ENCODE measurements at places on chromosomes 5 and 9. TPM values are rescaled to one million over a fixed set of nuclear protein-coding genes. Genes with fewer than 3 reads are reported as not detected.

Gene PRUNE2
- 92.0 TPM for total RNA-seq

Gene OR1Q1
- total RNA-seq, result not detected

Gene ARHGEF37
- 21.8 TPM for total RNA-seq

Gene C5orf63
- 11.4 TPM for total RNA-seq

Gene WDR38
- total RNA-seq, result not detected

DNA sequence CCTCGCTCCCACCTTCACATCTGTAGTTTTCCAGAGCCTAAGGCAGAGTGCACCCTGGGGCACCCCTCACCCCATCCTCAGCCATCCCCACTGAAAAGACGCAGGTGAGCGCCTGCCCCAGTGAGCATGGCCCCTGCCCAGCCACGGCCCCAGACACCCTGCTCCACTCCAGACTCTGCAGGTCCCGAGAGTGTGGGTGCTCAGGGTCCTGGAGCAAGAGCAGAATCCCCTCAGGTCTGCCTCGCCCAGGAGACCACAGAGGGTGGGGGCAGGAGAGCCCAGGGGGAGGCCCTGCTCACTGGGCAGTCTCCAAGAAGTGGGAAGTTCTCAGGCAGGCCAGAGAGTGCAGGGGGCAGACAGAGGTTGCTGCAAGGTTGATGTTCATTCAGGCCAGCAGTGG lies 158.6 kb upstream of the PPP1R26 start:
- no peak for DNase-seq

GRCh38 chr9:134139081-134139480 lies 3.2 kb downstream of the WDR5 start:
- no peak for DNase-seq

DNA sequence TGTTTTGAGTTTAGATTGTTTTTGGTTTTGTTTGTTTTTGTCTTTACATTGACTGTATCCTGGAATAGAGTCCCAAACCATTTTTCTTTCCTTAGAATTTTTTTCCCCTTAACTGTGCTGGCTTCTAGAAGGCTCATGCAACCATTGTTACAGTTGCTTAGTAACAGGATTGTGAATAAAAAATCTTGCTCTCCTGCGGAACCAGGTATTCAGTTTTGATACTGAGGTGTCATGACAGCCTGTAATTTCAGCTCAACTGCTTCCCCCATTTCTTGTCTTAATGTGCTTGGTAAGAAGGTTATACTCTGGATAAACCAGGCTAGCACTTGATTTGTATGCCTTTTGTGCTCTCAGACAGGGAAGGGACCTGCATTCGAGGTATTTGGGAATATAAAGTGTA lies 42.1 kb downstream of the FOCAD start:
- no peak for DNase-seq

- DNase-seq, result no peak
Measured at GRCh38 chr5:111280282-111280951, 56.2 kb downstream of the CAMK4 start.

DNA sequence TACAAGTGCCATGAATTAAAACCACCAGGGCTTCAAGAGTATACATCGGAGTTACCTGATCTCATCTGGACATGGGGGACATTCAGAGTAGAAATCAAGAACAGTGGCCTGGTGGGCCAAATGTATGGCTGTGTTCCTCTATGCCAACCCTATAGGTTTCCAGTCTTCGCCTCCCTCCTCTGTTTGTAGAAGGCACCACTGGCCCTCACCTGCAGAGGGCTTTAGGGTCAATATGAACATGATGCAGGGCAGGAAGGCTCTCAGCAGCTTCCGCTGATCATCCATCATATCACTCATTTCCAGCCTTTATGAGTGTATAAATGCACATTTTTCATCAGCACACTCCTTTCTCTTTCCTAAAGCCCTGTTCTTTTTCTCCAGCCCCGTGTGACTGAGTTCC lies 555.5 kb upstream of the BRINP1 start:
- DNase-seq, result no peak
